Kidney (tissue), 22 donors: ENCODE measurements at places on chromosomes 11 and 22.

- no peak for DNase-seq
Observed at GRCh38 chr11:79415411-79415810, 25.4 kb downstream of the TENM4 start.

- no peak for DNase-seq
Observed at GRCh38 chr11:132455044-132455443, 1077.3 kb downstream of the OPCML start.

GRCh38 chr22:32475468-32476010 lies 928 bp downstream of the FBXO7 start:
- DNase-seq, result no peak

GRCh38 chr11:73991471-73992006 lies 8.9 kb upstream of the UCP2 start:
- DNase-seq, result no peak

DNA sequence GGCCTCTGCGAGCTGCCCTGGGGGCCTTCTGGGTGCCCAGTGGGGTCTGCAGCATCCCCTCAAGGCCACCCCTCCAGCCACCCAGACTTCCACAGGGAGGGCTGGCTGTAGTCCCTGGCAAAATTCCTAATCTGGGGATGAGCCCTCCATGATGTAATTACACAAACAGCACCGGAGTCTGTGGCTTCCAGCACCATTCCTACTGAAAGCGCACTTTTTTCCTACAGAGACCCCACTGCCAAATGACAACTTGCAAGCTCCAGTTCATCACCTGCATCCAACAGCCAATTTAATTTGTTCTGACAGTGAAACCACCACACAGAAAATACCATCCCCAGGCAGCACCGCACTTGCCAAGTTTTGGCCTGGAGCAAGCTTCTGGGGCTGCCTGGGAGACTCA lies 70.4 kb downstream of the TRMU start:
- DNase-seq, result no peak

GRCh38 chr22:46830841-46831240 lies 68.4 kb downstream of the TBC1D22A start:
- no peak for DNase-seq

DNA sequence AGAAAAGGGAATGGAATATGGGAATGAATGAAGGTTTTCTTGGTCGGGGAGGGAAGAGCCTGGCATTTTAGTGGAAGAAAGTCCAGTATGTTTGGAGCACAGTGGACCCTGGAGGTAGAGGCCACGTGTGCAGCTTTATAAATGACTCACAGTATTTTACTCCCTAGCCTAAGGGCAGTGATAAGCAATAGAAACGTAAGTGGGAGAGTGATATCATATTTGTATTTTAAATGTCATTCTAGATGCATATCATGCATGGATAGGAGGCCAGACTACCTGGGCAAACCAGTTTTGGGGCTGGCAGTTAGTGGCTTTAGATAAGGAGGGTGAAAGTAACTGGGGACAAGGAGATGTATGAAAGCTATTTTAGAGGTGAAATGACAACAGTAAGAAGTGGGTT lies 174.1 kb downstream of the ARHGAP42 start:
- DNase-seq, result no peak

DNA sequence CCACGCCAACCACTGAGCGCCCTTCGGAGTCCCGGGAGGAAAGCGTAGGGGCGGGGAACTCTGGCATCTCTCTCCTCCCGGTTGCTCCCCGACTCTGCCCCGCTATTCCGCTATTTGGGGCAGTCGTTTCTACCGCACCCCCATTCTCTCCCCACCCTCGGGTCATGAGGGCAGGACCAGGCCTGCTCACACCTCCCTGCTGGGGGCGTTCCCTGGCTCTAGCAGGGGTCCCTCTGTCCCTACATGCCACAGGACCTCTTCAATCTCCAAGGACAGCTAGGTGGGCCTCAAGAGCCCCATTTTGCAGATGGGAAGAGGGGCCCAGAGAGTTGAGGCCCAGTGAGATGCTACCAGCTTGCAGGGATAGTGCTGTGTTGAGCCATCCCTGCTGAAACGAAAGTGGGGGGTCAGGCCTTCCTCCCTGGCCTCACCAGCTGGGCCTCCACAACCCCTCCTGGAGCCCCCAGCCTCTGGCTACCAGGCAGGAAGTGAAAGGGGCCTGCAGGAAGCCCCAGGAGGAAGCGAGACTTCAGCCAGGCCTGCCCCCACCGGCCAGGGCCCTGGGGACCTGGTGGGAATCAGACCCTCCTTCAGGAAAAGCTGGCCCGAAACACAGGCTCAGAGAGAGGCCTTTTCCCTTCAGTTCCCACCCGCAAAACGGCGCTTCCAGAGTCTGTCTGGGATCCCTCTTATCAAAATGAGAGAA lies 5.5 kb upstream of the SHISA8 start:
- no peak for DNase-seq

DNA sequence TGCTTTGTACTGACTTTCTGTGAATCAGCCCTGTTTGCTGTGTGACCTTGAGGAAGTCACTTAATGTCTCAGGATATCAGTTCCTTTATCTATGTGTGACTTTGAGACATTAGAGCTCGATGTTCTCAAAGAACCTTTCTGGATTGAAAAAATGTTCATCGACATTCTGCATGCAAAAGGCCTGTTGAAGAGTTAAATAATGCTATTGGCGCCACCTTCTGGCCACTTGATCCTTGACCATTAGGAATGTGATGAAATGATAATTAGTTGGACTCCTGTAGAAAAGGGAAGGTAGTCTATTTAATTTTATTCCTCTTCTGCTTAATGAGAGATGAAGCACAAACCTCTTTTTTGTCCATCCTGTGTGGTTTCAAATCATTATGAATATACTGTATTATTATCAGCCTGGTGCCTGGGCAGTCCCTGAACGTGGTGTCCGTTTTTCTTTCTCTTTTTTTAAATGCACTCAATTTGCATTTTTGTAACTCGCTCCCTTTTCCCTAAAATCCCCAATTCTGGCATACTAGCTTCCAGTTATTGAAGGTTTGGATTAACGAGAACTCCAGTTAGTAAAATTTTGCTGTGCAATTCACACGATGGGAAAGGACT lies 20.7 kb downstream of the ELF5 start:
- no peak for DNase-seq

DNA sequence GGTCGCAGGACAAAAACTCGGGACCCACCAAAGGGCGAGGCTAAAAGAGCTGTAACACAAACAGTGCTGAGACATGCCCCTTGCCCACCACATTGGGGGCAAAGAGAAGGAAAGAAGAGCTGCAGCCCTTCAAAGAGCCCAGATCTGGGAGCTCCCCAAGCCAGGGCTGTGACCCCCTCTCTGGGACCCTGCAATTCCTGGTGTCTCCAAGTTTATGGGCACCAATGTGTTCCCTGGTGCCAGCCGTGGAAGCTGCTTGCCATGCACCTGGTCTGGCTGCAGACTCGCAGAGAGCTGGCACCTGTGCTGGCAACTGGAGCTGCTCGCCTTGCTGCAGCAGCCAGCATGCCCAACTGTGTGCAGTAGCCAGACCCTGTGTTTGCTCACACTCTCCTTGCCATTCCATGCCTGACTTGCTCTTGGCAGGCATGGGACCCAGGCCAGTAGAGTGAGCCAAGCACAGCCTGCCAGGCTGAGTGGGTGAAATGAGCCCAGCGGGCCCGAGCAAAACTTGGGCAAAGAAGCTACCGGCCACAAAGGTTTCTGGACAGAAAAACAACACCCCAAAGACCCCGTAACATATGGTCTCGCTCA lies 16.0 kb downstream of the RRP8 start:
- DNase-seq, result peak; percentile 40

DNA sequence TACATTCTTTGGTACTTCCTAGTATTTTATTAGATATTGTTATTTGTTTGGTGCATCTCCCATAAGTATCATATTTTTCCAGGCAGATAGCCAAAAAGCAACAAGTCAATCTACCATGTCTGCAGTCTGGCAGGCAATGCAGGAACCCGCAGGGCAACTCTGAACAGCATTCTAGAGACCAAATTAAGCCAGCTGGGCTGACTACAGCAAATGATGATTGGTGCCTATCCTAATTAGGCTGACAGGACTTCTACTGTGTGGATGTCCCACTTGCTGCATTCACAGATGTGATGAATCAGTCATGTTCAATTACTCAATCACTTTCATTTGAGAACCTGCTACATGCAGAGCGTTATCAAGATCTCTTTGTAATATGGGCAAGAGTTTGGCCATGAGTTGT lies 40.3 kb upstream of the AMOTL1 start:
- DNase-seq, result no peak

DNA sequence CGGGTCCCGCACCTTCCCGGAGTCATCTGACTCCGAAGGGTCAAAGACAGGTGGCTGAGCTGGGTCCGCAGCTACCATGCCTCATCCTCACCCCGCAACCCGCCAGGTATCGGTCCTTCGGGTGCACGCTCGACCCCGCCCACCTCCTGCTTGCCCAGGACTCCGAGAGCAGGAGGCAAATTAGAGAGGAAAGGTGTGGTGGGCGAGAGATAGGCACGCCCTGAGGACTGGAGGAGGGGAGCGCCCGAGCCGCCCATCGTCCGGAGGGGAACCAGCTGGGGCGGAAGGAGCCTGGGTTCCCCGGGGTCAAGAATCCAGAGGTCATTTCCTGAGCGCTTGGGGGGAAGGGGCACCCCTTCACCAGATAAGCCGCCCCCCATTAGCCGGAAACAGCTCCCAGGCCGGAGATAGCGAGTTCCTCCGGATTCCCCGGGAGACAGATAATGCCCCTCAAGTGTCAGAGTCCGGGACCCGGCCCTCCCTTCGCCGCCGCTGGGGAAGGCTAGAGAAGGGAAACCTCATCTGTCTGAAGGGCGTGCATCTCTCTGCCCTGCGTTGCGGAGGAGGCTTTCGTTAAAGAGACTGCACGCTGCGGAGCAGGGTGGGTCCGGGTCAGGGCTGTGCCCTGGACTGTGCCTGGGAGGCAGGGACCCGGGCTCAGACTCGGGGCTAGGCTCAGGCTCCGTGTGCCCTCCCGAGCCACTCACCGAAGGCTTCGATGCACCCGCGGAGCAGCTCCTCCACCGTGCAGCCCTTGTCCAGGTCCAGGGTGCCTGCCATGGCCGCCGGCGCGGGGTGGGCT lies 1.7 kb downstream of the RASGRP2 start:
- DNase-seq, result peak; percentile 62

GRCh38 chr11:118133816-118134215 lies 18.8 kb downstream of the SCN4B start:
- DNase-seq, result no peak

DNA sequence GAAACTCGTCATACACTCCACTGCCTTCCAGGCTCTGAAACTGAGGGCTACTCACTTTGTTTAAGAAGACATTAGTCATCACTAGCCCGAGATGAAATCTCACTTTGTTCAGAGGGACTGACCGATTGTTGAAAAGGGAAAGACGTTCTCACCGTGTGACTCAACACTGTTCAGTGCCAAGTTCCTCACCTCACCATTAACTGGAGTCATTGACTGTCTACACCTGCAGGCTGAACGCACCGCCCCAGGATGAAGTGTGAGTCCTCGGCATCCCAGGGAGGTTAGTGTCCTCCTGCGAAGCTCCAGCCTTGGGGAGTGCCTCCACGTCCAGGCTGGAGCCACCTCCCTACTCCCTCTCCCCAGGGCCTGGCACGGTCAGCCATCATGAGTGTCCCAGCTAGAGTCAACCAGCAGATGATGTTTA lies 30.4 kb downstream of the FADD start:
- DNase-seq, result no peak

DNA sequence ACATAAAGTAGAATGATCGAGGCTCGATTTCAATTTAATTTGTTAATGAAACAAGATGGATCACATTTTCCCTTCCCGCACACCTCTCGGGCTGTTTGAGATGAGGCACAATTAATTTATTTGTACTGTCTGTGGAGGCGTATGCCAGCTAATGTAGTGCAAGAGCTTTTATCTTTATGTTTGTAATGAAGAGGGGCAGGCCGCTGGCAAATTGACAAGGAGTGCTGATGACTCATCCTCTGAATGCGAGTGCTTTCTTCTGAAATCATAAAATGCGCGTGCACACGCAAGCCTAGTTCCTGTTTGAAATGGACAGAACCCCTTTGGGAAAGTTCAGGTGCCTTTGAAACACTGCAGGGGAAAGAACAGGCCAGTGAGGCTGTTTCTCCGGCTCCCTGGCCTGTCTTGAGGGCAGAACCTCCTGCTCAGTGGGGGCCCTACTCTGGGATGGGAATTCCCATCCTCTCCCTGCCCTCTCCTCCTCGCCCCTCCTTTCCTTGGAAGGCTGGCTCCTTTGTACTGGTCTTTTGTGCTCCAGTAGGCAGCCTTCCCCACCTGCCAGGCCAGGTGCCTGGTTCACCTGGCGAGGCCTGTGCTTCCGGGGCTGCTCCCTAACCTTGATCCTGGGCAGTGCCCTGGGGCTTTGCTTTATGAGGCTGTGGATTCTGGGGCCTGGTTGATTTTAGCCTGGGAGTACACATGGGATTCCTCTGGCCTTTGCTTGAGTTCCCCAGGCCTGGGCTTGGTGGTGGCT lies 50.3 kb downstream of the TEAD1 start:
- peak; percentile 69 for DNase-seq

GRCh38 chr11:69305885-69306540 lies 12.1 kb downstream of the MYEOV start:
- no peak for DNase-seq

DNA sequence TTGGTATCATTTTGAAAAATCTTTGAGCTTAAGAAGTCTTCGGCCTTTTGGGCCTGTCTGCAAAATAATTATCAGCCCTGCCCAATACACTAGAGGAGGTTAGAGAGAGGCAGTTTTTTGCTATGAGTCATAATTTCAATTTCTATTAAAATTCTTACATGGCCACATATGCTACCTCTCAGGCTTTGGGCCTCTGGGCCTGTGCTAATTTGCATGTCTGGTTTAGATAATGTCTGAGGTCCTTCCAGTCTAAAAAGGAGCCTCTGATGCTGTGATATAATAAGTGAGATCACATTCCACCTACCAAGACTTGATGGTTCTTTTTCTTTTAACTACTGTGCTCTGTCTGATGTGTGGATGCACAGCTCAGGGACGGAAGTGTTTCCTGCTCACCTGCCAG lies 70.8 kb downstream of the KCNJ1 start:
- no peak for DNase-seq

DNA sequence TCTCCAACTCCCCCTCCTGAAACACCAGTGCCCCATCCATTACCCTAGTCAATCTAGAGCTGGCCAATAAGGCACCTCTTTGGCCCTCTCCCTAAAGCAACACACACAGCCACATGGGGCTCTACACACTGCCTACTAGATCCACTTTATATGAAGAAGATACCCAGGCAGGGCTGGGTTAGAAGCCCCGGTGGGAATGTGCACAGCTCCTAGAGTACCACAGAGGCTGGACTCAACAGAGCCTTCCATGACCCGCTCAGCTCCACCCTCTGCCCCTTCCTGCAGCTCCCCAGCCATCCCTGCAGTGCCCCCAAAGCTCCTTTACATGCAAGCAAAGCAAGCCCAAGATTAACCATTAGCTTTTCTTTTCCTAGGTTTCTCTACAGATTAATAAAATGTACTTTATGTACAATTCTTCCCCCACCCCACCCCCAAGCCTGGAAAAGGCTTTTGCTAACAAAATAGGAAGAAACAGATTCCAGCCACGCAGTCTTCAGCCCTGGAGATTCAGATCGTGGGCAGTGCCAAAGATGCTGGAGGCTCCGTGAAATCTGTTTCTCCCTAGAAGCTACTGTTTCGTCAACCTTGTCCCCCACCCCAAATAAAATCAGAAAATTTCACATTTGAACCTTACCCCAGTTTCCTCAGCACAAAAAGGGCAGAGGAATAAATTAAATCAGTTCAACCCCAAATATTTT lies 51.8 kb downstream of the IGSF9B start:
- no peak for DNase-seq
